Thoracic aorta (tissue), 2 donors: ENCODE measurements at places on chromosomes 5 and 9.

DNA sequence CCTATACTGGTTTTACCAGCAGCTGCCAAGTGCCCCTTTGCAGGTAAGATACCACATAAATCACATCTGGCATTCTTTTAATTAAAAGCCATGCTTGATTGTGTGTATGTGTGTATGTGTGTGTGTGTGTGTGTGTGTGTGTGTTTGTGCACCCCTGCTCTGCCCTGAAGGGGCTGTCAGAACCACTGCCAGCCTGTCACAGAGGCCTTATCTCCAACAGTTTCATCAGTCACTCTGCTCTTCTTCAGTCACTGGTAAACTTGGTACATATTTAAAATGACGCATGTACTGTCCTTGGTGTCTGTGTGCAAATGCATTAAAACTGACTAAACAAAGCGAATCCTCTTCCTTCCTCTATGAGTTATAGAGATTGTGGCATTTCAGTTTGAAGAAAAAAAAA is 19.0 kb upstream of the NR5A1 start:
- DNase-seq, result no peak

GRCh38 chr9:117413346-117414219 is 1.3 kb downstream of the ASTN2 start:
- no peak for DNase-seq

DNA sequence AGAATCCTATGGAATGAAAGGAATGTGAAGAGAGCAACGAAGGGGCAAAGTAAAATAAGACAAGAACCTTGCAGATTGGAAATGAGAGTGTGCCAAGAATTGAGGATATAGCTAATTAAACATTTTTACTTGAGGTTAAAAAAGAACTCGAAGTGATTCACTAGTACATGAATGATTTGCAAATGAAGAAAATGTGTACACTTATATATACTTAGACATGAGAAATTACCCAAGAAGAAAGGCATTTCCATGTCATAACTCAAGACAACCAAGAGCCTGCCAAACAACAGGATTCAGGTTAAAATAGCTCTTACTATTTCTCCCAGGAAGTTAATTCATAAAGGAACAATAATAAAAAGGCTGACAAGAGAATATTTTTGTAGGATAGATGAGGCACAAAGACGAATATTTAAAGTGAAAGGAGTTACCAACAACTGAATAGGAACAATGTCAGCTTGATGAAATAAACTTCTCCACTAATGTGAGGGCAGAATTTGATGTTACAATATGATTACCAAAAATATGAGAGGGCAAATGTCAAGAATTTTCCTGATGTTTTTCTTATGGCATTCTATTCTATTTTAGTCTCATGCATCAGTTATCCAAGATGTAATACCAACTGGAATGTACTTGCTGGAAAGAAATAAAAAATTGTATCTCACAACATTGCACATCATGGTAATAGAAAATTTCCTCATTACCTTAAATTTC is 18.9 kb upstream of the NPR3 start:
- no peak for DNase-seq

- no peak for DNase-seq
Observed at GRCh38 chr5:169442403-169442874, 141.1 kb upstream of the SPDL1 start.

DNA sequence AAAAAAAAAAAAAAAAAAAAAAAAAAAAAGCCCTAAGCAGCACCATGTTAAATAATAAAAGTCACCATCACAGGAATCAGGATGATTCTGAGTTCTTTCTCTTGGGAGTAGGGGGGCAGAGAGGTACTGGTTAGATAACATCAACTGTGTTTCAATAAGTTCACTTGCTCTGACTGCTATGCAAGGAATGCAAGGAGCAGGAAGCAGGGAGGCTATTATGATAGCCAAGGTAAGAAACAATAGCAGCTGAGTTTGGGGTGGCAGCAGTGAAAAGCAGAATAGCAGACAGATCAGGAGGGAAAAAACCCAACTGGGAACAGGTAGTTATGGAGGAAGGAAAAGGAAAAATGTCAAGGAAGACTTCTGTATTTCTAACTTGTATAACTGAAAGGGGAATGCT is 8.2 kb downstream of the CEP120 start:
- no peak for DNase-seq

GRCh38 chr5:150022158-150022531 is 21.6 kb downstream of the HMGXB3 start:
- DNase-seq, result no peak
